A549 treated with ZK216348 at 1 μM for 4 hours (cell line): ENCODE measurements at places on chromosomes 13 and 19. TPM values are rescaled to one million over a fixed set of nuclear protein-coding genes. Genes with fewer than 3 reads are reported as not detected.

FBXO17 gene
- total RNA-seq, result 60.0 to 90.4 TPM (median 86.0 TPM) in 5 replicates

EBI3 gene
- total RNA-seq, result 1.5 to 4.8 TPM (median 3.0 TPM) in 5 replicates

ZNF226 gene
- 18.9 to 29.1 TPM (median 22.7 TPM) in 5 replicates for total RNA-seq

B3GNT8 gene
- 0.08 to 0.14 TPM (median 0.12 TPM) in 3 of 5 replicates, not detected in the others for total RNA-seq

TPP2 gene
- total RNA-seq, result 10.8 to 18.7 TPM (median 16.8 TPM) in 5 replicates

PNMA8B gene
- total RNA-seq, result not detected in 5 replicates

C1QTNF9B gene
- total RNA-seq, result not detected in 5 replicates

ZNF439 gene
- not detected in 5 replicates for total RNA-seq

MYPOP gene
- total RNA-seq, result 5.9 to 11.8 TPM (median 10.4 TPM) in 5 replicates

DAND5 gene
- total RNA-seq, result 0.08 to 0.19 TPM in 2 of 5 replicates, not detected in the others

FAM216B gene
- not detected in 5 replicates for total RNA-seq

CACNG8 gene
- total RNA-seq, result 0.83 to 1.4 TPM (median 1.4 TPM) in 5 replicates

YJEFN3 gene
- total RNA-seq, result 1.9 to 4.4 TPM (median 3.8 TPM) in 5 replicates

PRDX2 gene
- 0.61 to 1.1 TPM (median 0.78 TPM) in 5 replicates for total RNA-seq

C19orf12 gene
- 35.3 to 51.5 TPM (median 47.6 TPM) in 5 replicates for total RNA-seq

TCF3 gene
- total RNA-seq, result 41.1 to 82.2 TPM (median 74.6 TPM) in 5 replicates

ZNF543 gene
- total RNA-seq, result 1.3 to 2.1 TPM (median 1.8 TPM) in 5 replicates

GGACT gene
- 2.2 to 5.6 TPM (median 4.5 TPM) in 5 replicates for total RNA-seq

KIR2DL3 gene
- not detected in 5 replicates for total RNA-seq

FOSB gene
- 13.5 to 20.1 TPM (median 14.6 TPM) in 5 replicates for total RNA-seq

FBXO27 gene
- 2.7 to 7.5 TPM (median 4.6 TPM) in 5 replicates for total RNA-seq

GPR180 gene
- total RNA-seq, result 1.8 to 3.7 TPM (median 3.5 TPM) in 5 replicates
